AG04449 (cell line): ENCODE measurements at places on chromosomes 5 and 9.

- DNase-seq: no peak
These were observed 4.1 kb downstream of the PTGS1 start for GRCh38 chr9:122374885-122375420.

GRCh38 chr9:77063645-77064285 lies 44.3 kb downstream of the FOXB2 start:
- DNase-seq: peak; percentile 19

DNA sequence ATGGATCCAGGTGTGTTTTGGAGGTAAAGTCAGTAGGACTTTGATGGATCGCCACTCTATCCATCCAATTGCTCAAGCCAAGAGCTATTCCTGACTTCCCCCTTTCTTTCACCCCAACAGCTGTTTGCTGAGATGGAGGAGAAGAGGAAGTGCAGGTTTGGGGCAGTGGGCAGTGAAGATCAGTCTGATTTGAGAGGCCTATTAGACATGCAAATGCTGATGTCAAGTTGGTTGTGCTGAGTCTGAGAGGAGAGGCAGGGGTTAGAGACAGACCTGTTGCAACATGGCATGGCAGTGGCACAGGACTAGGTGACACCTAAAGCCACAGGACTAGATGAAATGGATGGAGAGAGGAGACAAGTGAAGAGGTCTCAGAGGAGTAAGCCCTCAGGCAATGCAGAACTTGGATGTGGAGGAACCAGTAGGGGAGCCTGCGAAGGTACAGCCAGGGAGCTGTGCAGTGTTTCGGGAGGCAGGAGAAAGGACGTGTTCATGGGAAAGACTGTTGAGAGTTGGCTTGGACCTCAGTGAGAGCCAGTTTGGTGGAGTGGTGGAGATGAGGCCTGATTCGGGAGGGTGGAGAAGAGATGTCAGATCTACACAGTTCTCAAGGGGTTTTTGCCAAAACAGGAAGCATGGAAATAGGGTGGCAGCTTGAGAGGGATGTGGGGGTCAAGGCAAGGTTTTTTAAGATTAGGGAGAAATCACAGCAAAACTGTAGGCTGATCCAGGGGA lies 175.0 kb downstream of the MACROH2A1 start:
- DNase-seq: no peak

DNA sequence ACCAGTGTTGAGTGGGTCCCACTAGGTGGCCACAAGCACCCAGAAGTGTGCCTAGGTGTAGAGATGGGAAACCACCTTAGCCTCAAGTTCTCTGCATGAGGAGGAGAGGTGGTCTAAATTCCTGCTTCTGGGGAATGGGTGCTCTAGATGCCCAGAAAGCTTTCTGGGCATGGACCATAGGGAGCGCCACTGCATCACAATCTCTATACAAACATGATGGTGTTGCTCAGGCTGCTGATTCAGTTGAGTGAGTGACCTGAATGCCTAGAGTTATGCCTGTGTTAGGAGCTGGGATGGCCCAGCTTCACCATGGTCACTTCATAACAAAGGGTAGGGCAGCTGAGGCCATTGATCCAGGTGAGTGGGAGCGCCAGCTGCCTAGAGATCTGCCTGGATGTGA lies 667.9 kb upstream of the ARRDC3 start:
- no peak for DNase-seq

DNA sequence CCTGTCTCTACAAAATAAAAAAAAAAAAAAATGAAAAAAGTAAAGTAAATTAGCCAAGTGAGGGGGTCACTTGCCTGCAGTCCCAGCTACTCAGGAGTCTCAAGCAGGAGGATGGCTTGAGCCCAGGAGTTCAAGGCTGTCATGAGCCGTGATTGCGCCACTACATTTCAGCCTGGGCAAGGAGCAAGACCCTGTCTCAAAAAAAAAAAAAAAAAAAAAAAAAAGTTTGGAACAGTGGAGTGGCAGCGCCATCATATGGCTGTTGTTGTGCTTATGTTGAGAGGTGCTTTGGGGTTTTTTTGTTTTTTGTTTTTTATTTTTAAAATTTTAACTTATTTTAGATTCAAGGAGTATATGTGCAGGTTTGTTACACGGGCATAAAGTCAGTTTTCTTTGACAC lies 3.6 kb downstream of the BRIX1 start:
- no peak for DNase-seq

- no peak for DNase-seq
These were observed 141.0 kb upstream of the PPP1R26 start for GRCh38 chr9:135338546-135338945.

DNA sequence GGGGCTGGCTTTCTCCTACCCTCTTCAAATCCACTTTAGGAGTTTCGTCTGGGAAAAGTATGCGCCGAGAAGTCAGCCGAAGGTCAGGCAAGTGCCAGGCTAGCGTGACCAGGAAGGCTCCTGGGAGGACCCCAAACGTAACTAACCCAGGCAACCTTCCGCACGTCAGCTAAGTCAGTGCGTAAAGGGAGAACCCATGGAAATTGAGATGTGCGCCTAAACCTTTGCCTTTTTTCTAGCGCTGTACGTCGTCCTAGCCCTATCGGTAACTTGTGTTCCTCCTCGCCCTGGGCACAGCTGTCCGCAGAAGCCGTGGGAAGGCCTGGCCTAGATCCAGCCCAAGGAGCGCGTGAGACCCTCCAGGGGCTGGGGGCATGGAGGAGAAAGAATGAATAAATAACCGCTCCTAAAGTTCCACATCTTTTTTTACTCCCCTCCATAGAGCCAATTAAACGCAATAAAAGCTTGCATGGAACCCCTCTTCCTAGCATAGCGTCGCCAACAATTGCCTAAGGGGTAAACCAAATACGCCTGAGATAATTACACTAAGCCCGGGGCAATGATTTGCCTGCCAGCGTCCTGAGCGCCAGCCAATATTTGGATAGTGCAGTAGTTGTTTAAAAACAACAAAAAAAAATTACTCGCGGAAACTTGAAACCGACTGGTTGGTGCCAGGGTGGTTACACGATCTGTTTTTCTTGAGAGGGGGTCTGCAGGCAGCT lies 4.0 kb upstream of the FOXB2 start:
- DNase-seq: no peak

DNA sequence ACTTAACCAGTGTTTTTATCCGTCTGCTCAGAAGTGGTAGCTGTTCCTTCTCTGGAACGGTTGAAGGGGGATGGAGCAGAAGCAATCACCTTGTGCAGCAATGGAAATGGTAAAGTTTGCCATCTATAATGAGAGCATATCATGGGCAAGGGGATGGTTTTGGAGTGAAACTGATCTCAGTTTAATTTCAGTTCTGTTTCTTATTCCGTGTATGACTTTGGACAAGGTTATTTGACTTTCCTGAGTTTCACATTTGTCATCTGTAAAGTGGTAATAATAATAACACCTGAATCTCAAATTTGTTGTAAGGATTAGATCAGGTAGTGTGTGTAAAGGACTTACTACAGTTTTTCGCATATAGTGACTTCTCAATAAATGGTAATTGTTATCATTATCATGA lies 106.1 kb downstream of the PCSK1 start:
- no peak for DNase-seq

GRCh38 chr5:134328619-134329018 lies 38.4 kb downstream of the CDKL3 start:
- no peak for DNase-seq

- no peak for DNase-seq
These were observed 120.7 kb upstream of the LPAR1 start for GRCh38 chr9:111158999-111159398.

DNA sequence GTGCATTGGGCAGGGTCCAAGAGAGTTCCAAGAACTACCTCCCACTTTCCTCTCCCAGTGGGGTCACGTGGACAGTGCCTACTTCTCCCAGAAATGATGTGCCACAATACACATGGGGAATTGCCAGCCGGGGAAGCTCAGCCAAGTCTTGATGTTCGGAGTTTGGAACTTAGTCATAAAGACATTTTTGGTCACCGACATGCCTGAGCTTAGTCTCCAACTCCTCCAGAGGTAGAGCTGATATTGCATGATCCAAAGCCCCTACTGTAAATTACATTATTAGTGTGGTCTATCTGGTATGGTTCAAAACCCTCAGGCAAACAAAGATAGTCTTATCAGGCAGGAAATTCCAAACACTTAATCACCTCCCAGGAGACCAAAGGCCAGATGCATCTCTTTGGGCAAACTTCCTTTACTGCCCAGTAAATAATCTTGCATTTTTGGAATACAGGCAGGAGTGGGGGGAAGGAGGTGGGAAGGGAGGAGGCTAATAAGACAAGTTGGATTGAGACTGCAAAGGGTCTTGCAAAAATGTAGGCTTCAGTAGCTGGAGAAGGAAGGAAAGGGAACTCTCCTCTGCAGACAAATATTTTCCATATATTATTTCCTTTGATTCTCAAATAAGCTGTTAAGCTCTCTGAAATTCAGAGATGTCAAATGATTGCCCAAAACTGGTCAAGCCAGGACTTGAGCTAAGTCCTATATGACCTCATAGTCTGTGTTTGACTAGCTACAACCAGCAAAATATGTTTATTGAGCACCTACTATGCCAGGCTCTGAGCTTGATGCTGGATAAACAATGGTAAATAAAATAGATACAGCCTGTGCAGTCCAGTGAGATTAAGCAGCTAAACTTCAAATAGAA lies 99.4 kb downstream of the DRD1 start:
- no peak for DNase-seq

DNA sequence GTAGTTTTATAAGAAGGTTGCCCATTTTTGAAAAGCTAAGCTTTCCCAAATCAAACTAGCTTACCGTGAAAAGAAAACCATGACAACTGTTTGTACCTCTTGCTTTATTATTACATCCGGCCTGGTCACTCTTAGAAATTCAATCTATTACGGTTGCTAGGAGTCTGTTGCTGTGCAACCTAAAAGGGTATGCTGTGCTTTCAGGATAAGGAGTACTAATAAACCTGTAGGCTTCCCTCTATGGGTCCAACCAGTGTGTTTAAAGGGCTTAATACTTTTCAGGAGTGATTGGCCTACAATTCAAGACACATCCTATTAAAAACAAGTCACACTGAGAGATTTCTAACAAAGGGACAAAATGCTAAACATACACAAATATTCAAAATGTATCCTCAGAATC lies 27.1 kb downstream of the RFX3 start:
- DNase-seq: no peak

DNA sequence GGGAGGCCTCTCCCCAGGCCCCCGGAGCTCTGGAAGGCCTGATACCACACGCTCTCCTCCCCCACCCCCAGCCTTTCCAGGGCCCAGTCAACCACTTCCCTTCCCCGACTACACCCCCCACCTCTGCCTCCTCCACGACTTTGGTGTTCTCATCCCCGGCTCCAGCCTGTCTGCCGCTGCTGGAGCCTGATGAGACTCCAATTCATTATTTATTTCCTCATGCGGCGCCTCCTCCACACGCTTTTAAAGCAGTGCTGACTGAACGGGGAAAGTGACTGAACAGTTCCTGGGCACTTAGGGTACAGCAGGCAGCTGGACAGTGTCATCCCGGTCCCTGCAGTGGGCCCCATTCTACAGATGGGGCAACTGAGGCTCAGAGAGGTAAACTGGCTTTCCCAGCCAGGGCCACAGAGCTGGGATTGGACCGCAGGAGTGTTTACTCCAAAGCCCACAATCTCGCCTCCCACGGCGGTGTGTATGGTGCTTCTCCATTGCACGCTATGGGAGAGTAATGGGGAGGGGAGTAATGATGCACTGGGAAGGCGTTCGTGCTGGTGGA lies 15.9 kb upstream of the RPL26L1 start:
- DNase-seq: peak; percentile 78

GRCh38 chr9:14327036-14327435 lies 13.1 kb upstream of the NFIB start:
- no peak for DNase-seq

DNA sequence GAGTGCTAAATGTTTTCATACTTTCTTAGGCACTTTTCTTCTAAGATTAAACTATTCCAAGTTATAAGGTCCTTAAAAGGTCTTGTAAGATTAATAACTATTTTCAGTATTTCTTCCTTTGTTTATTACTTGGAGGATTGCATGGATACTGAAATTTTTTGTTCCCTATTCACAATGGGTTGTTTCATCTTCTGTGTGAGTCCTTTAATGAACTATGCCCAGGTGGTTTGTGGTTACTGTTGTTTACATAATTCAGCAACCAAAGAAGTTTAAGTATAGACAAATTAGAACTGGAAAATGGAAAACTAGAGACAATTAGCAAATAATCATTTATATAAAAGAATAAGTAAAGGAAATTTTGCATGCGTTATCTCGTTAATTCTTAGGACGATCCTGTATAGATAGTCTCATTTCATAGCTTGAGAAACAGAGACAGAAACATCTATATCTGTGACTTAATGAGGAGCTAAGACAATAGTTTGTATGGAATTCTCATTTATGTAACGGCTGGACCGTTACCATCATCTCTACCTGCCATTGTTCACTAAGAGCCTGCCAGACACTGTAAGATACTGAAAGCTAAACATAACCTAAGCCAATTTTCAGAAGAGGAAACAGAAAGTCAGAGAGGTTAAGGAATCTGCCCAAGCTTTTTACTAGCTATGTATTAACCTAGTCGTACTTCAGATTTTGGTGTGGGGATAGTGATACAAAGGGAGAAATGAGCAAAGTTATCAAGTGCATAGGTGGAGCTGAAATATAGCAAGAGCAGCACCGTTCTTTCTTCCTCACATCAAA lies 148.2 kb downstream of the PAM start:
- DNase-seq: no peak
